ENCODE measurements at places on chromosomes 5 and 9. TPM values are rescaled to one million over a fixed set of nuclear protein-coding genes. Genes with fewer than 3 reads are reported as not detected.

- no peak for DNase-seq
Observed at GRCh38 chr5:147648597-147648996, 133.9 kb downstream of the JAKMIP2 start.

- DNase-seq = peak; percentile 68
Observed at GRCh38 chr5:134070725-134071613, 43.5 kb upstream of the TCF7 start.

GRCh38 chr9:99465231-99465907, 243.3 kb downstream of the SEC61B start:
- no peak for DNase-seq

- no peak for DNase-seq
Observed at GRCh38 chr9:107740088-107740980, 250.8 kb upstream of the KLF4 start.

GRCh38 chr5:176823869-176824412, 13.6 kb downstream of the UNC5A start:
- no peak for DNase-seq

Gene GBGT1
- 2.0 TPM for total RNA-seq

Gene FAM81B
- total RNA-seq = not detected

Gene LECT2
- not detected for total RNA-seq
